ENCODE measurements at places on chromosomes 13 and 19.

DNA sequence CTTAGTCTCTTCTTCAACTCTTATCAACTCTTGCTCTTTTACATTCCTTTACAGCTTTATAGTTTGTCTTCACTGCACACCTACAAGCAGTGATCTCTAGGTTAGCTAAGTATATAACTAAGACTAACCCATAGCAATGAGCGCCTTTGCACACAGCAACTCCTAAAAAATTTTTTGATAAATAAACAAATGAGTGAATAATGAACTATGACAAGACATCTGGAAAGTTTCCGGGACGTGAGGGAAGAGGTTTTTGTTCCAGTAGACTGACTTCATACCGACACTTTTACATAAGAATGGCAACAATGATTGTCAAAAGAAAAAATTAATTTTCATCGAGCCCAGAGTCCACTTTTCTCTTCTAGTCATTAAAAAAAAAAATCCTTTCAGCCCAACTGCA is 98.3 kb downstream of the ELF1 start:
- no peak for DNase-seq

DNA sequence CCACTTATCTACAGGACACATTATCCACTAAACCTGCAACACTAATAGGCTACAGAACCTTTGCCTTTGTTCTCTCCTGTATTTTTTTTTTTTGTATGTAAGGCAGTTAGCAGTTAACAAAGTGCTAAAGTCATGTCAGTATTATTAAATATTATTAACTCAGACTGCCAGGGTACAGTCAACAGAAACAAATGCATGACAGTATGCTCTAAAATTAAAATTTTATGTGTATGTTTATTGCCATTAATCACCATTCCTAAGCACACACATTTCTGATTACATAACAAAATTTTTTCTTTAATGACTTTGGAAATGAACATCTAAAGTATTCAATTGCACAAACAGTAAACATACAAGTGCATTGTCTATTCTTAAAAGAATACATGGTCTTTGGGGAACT is 41.7 kb downstream of the XPO4 start:
- DNase-seq, result no peak

DNA sequence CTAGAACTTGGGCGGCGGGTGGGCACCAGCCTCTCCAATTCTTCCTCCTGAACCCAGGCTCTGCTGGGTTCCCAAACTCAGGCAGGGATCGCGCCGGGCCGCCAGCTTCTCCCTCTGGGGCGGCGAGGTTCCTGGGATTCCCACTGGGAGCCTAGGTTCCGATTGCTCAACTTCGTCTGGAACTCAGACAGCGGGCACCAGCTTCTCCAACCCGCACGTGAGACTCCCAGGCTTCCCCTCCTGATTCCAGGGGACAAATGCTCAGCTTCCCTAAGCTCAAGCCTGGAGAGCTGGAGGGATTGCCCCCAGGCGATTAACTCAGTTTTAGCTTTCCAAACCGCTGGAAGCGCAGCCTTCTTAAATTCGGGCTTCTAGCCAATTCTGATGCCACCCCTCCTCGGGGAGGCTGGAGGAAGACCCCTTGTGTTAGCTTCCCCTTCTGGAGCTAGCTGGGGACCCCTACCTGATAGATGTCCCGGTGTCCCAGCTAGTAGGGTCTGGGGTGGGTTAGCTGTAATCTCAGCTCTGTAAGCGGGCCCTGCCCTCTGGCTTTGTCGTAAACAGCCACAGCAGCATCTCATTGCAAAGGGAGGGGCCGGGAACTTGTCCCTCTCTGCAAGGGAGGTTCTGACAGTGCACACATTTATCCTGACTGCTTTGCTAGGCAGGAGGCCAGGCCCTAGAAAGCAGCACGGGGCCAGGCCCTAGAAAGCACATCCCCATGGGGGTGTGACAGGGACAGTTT is 671 bp downstream of the MCOLN1 start:
- DNase-seq, result no peak

DNA sequence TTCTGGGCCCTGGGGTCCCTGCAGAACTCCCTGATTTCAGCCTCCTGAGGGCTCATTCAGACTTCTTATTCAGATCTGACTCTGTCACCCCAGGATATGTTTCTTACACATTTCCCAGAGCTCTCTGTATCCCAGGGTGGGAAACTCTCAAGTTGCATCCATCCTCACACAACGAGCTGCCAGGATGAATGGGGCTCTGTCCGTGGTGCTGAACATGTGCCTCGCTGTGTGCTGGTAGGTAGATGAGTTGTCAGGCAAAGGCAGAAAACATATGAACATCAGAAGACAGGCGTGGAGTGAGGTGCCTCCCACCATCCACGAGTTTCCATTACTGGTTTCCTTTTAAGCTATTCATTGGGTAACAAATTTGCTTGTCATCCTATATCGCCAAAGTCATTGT is 11.4 kb upstream of the IGFL1 start:
- no peak for DNase-seq

GRCh38 chr19:39236527-39236926 is 8.3 kb downstream of the IFNL3 start:
- no peak for DNase-seq

- no peak for DNase-seq
These were observed 1.6 kb upstream of the KMT2B start for GRCh38 chr19:35715981-35716800.

DNA sequence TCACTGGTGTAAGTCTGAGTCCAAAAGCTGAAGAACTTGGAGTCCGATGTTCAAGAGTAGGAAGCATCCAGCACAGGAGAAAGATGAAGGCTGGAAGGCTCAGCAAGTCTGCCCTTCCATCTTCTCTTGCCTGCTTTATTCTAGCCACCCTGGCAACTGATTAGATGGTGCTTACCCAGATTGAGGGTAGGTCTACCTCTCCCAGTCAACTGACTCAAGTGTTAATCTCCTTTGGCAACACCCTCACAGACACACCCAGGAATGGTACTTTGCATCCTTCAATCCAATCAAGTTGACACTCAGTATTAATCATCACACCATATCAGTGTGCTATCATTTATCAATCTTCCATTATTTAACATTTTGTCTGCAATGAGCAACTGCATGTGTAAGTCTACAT is 223.5 kb downstream of the GPC5 start:
- no peak for DNase-seq

- DNase-seq, result no peak
These were observed 201.3 kb upstream of the SERP2 start for GRCh38 chr13:44172281-44172810.

DNA sequence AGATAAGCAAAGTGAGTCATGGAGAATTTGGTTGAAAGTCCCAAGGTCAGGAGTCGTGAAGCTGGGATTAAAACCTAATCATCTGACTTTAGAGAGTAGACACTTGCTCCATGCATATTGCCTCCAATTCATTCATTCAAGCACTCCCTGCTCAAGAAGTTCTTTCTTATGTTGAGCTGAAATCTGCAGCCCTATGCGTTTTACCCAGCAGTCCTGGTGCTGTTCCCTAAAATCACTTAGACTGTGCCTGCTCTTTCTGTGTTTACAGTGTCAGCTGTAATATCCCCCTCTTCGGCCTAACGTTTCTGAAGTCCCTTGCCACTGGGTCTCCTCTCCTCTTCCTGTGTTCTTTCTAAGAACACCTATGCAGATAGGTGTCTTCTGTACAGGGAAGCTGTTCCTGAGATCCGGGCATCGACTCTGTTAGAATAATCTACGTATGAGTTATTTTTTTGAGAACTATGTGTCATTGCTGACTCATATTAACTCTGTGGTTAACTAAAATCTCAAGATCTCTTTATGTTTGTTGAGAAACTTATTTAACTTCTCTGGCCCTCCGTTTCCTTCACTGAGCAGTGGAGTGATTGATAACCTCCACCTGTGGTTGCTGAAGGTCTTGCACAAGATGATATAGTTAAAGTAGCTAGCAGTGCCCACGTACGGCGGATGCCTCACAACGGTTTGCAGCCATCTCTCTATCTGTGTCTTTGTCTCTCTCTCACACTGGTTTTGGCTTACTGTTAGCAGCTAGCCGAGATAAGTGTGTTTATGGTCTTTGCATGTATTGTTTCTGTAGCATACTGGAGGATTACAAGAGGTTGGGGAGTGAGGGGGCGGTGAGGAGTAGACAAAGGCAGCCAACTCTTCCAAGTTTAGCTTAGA is 4.7 kb downstream of the ALOX5AP start:
- DNase-seq, result peak; percentile 41

DNA sequence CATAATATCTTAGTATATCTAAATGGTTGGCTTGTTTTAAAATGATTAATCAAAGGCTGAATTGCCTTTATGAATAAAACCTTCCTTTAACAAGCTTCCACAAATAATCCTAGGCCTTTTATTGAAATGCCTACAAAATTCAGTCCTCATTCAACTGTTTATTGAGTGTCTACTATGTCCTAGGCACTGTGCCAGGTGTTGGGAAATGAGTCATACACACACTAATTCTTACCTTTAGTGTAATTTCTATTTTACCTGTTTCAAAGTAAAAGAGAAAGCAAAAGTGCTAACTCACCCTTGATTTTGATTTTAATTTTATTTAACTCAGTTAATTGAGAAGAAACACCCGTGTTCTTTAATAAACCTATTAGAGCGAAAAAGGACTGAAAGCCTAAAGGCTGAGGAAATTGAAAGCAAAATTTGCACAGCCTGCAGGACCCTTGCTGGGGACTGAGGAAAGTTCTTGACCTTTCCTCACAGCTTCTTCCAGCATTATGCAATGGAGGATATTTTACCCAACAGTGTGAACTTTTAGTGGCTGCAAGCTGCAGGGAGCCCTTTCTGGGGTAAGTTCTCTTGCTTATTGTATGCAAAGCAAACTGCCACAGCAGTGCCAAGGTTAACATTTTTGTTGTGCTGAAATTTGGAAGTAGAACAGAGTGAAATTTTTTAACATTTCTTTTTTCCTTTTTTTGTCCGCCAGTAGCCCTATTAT is 83.1 kb downstream of the B3GLCT start:
- DNase-seq, result no peak

- no peak for DNase-seq
These were observed 52.4 kb downstream of the MLLT1 start for GRCh38 chr19:6227156-6227935.

DNA sequence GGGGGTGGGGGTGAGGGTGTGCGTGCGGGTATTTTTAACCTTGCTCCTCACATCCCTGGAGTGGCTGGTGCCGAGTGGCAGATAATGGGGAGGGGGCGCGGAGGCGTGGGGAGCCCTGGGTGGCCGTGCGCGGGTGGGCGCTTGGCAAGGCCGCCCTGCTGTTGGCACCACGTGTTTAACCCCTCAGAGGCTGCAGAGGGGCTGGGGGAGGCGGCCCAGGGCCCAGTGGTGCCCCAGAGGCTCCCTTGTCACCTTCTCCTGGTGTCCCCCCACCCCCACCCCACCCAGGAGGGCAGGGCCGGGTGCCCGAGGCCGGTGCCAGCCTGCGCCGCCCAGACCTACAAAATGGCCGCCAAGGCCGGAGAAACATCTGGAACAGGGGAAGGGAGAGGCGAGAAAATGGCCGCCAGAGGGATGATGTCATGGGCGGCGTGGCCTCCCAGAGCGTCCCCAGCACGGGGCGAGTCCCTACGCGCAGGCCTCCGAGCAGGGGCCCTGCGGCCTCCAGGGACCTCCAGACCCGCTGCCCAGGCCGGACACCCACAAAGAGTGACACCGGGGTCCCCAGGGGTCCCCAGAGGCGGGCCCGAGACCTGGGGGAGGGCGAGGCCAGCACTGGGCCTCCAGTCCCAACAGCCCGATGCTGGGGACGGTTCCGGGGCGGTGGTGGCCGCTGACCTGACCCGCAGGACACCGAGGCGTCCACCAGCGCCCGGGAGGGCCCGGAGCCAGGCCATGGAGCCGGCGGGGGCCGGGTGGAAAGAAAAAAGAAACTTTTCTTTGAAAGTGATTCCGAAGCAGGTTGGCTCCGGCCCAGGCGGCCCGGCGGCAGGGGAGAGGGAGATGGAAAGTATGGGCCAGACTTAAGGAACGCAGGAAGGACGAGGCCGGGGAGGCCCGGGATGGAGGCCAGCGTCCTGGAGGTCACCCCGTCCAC is 38.2 kb downstream of the NFIC start:
- no peak for DNase-seq

GRCh38 chr13:74869846-74870245 is 612.1 kb downstream of the TBC1D4 start:
- DNase-seq, result no peak

DNA sequence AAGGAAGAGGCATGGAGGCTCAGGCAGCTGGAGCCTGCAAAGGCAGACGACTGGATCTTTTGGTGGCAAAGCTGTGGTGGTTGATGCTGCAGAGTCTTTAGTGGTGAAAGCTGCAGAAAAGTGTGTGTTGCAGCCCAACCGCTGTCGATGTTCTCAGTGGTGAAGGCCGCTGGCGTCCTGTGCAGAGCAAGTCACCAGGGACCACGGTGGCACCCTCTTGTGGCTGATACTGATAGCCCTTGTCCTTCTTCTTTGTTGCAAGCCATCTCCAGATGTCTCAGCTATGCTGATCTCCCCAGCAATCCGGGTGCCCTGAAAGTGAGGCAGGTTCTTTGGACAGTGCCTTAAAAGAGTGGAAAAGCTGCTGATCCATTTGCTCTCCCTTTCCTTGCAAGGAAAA is 610.9 kb upstream of the PCDH9 start:
- DNase-seq, result no peak

- no peak for DNase-seq
These were observed 12.4 kb upstream of the PDCD2L start for GRCh38 chr19:34391813-34392212.

GRCh38 chr19:39341129-39341718 is 997 bp upstream of the SAMD4B start:
- peak; percentile 15 for DNase-seq

DNA sequence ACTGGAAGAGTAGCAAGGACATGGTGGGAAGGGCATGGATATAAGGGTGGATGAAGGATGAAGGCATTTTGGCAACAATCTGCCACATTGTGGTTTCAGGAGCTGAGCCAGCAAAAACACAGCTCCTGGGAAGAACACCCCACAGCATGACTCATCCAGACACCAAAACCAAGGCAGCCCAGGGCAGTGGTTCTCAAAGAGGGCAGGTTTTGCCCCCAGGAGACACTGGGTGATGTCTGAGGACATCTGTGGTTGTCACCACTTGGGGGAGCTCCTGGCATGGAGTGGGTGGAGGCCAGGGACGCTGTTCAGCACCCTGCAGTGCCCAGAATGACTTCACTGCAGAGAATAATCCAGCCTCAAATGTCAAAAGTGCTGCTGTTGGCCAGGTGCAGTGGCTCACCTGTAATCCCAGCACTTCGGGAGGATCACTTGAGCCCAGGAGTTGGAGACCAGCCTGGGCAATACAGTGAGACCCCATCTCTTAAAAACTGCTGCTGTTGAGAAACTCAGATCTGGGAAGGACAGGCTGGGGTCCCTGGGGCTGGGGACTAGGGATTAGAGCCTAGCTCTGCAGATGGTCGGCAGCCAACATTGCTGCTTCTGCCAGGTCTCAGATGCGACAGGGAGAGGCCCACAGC is 16.1 kb downstream of the ZFR2 start:
- peak; percentile 21 for DNase-seq

GRCh38 chr19:10393137-10393536 is 10.2 kb downstream of the CDC37 start:
- DNase-seq, result no peak

- peak; percentile 26 for DNase-seq
These were observed 575.8 kb downstream of the DACH1 start for GRCh38 chr13:71290963-71291841.

Data from effector CD4-positive, alpha-beta T cell (primary cell).